Hematopoietic multipotent progenitor cell treated with erythropoietin and hydrocortisone succinate and interleukin-3 and kit ligand, for 8 days (in vitro differentiated cells): ENCODE measurements at places on chromosomes 7 and 10.

DNA sequence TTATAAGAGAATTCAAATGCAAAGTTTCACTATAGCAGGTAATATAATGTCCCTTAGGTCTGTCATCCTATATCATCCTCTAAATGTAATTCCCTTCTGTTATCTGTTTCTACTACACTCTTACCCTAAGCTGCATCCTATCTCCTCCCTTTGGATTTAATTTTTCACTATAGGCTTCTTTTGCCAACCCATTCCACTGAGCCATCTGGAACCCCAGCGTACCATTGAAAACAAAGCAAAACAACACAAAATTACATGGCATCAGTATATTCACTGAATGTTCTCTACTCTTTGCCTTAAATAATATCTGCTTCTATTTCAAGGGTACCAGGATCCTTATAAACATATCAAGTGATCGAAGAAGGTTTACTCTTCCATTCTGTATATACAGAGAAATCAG lies 1530.2 kb upstream of the LRRTM3 start:
- DNase-seq, result no peak

- DNase-seq, result no peak
Measured at GRCh38 chr7:141362580-141363435, 188.4 kb upstream of the AGK start.

GRCh38 chr10:22370320-22370719 lies 25.0 kb downstream of the SPAG6 start:
- DNase-seq, result no peak

DNA sequence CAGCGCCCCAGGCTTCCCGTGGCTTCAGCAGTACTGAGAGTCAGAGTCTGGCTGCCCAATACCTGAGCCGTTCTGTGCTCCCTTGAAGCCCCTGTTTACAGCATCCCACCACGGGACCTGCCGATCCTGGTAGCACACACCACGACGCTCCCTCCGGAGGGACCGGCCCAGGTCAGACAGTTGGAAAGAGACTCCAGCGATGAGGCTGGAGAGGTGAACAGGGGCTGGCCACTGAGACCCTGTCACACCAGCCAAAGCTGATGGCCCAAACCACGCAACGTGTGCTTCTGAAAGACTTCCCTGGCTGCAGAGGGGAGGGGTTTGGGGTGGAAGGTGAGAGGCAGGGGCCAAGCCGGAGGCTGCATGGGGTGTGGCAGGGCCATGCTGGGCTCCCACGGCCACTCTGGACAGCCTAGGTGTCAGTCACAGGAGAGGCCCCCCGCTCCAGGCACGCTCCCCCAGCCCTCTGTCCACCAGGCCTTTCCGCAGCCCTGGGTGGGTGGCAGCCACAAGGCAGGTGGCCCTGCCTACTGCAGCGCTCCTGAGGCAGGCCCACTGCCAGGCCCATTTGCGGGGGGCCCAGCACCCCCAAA lies 140.2 kb upstream of the CHST15 start:
- no peak for DNase-seq

DNA sequence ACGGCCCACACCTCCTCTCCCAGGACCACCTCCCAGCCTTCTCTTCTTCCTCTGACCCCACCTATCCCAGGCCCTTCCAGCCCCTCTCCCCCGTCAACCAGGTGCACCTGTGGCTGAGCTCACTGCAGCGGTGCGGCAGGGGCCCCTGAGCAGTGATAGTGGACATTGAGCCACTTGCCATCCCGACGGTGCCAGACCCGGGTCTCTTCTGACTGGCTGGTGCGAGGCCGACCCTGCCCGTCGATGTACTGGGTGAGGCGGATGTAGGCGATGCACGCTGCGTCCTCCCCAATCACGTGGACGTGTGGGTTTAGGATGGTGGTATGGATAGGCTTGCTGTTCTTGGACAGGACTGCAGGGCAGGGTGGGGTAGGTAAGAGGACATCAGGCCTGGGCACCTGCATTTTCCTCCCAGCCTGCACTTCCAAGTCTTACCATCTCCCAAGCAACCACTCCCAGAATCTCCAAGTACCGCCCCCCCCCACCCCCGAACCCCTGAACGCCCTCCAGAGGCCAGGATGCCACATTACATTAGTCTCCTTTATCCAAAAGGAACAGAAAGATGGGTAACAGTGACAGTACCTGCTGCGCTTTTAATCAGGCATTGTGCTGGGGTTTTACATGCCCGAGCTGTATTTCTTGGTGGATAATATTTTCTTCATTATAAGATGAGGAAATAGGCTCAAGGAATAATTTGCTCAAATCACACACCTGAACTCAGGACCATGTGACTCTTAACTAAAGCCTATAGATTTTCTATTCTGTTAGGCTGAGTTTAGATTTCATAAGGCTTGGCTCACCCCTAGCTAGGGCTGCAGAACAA lies 3.7 kb upstream of the NDST2 start:
- peak; percentile 22 for DNase-seq

DNA sequence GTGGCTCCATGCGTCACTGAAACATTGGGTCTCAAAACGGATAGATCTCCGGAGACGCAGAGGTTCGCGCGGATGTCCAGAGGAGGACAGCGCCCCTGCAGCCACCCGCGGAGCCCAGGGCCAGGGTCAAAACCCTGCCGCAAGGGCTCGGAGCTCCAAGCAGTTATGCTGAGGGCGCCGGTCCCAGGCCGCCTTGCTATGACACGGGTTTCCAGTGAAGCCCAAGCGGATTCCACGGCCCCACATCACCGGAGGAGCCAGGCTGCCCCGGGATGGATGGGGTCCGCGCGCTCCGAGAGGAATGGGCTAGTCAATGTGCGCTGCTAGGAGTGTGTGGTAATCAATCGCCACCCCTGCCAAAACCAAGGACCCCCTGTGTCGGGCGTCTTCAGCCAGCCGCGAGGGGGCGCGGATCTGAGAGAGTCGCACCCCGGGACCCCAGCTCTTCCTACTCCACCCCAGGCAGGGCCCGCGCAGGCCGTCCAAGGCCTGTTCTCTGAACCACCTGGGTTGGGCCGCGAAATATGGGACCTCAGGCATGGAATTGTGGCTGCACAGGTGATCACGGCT lies 5.6 kb upstream of the EMX2 start:
- no peak for DNase-seq

GRCh38 chr10:49508249-49508648 lies 30.7 kb downstream of the ERCC6 start:
- DNase-seq, result no peak

DNA sequence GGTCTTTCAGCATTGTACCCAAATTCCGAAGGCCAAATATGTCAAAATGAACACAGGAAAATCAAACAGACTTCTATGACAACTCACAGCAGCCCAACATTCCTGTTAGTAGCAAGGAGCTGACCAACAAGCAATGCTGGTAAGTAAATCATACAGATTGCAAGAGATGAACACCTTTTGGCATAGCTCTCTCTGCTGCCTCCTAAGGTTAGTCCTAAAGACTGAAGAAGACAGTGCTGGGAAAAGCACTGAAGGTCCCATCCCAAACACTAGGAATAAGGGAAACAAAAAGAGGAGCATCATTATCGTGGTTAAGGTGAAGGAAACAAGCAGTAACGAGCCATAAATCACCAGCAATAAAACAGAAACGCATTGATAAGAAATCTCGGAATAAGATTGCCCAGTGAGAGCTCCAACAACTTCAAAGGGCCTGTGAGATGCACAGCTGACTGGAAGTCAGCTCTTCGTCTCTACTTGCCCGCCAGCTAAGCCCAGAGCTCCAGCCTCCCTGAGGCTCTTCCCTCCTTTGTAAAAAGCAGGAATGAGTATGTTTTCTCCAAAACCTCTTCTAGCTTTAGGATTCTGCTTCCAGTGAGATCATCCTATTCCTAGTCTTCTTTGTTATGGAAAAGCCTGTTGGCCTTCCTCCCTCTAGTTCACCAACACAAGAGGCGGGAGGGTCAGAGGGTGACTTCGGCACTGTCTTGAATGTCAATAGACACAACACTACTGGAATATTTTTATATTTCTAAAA lies 15.3 kb downstream of the NUDT5 start:
- no peak for DNase-seq

DNA sequence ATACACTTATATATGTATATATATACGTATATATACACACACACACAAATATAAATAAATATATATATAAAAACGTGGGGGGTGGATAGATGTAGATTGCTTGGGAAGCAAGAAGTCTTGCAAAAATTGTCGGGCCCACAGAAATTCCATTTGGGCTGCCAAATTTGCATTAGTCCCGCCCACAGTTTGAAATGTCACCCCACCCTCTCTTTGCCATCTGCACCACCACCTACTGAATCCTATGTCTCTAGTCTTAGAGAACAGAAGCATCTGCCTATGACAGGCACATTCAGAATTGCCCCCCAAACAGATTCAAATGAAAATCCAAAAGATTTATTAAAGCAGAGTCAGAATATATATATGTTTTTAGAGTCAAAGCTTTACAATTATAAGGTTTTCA lies 25.6 kb upstream of the CACNA2D1 start:
- DNase-seq, result no peak

GRCh38 chr7:30836991-30837390 lies 65.8 kb downstream of the MINDY4 start:
- DNase-seq, result no peak

GRCh38 chr7:1700536-1701333 lies 30.7 kb downstream of the ELFN1 start:
- DNase-seq, result no peak

DNA sequence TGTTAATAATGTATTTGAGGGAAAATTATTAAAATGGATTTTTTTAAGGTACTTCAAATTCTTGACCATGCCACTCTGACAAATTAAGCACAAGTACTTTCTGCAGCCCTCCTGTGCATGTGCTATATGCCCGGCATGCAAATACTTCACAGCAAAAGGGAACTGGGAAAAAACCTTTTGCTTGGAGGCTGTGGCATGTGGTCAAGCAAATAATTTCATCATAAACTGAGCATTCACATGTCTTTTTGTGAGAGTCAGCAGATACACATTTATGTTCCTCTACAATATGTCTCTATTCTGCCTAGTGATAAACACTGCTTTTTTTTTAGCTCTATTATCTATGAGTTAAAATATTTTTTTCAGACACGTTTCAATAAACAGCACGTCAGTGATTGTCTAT lies 53.7 kb upstream of the SEMA3A start:
- no peak for DNase-seq

- no peak for DNase-seq
Measured at GRCh38 chr10:90788968-90789367, 68.9 kb downstream of the HTR7 start.

DNA sequence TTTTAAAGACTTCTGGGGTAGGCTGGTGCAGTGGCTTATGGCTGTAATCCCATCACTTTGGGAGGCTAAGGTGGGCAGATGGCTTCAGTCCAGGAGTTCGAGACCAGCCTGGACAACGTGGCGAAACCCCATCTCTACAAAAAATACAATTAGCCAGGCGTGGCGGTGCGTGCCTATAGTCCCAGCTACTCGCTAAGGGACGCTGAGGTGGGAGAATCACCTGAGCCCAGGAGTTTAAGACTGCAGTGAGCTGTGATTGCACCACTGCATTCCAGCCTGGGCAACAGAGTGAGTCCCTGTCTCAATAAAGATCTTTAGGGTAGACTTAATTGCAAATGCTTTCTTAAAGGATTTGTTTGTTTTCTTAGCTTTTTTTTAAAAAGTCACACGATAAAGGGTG lies 29.3 kb downstream of the PTPN12 start:
- no peak for DNase-seq

DNA sequence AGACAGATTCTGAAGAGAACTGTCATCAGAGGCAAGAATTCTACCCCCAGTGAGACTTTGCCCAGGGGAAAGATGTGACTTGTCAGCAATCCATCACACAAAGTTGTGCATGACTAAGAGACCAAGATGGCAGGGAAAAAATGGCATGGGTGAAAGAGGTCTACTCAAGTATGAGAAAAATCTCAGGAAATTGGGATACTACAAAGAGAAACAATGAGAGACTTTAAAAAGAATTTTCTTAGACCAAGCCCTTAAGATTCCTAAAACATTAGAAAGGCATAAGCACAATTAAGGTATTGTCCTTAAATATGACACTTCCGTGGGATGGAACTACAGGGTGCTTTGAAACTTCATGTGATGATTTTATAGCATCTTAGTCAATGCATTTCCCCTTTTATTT lies 45.6 kb upstream of the PDE1C start:
- no peak for DNase-seq

DNA sequence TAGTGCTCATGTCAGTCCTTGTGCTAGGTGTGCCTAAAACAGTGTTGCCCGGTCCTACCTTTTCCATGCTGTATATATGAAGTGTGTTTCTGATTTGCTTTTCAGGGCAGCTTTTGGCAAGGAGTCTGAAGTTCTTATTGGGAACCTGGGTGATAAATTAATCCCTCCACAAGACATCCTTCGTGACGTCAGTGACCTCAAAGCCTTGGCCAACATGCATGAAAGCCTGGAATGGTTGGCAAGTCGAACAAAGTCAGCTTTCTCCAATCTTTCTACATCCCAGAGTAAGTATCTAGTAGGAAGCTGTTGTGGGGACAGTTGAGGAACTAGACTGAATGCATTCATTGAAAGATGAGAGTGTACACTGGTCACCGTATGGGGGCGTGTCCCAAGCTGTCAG lies 189.4 kb upstream of the LRGUK start:
- no peak for DNase-seq

DNA sequence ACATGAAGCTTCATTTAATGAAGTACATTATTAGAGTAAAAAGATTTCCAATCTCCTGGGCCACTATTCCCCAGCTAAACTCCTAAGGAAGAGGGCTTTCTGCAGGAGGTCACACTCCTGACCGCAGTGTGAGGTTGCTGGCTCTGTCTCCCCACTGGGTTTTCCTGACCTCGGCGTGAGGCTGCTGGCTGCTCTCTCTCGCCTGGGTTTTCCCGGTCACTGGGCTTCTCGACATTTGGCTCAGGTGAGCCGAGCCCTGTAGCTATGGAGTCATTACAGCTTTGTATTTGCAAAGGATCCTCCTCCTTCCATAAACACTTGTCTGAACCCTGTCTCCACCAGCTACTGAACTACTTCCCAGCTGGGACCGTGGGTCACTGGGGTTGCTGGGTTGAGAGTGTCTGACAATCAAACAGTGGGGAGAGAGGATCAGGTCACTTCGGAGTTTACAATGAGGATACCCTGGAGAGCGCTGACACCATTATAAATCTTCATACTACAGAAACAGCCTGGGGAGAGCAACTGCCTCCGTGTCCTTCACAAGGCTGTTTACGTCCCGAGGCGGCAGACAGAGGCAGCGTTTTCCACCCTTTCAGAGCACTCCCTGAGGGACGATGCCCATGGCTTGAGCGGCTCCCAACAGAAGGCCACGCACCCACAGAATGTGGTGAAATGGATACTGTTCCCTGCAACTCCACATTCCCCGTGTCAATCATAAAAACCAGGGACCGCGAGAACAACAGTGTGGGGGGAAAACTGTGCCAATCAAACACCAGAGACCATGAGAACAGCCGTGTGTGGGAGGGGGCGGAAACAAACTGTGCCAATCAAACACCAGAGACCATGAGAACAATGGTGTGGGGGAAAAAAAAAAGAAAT lies 226.2 kb downstream of the ZMYND11 start:
- no peak for DNase-seq

DNA sequence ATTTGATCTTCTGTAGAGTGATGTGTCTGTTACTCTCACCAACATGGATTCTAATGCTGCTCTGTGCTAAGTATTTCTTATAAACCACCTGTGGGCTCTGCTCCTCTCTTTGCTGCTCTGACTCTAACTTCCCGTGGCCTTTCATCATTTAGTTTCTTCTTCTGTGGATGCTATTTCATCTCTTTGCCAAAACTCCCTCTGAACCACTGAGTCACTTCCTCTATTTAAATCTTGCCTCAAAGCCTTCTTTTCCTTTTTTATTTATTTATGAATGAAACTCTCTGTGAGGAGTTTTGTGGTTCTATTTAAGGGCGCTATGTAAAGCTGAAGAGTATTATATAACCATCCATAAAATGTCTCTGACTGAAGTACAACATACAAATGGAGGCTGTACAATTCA lies 538.5 kb downstream of the SUGCT start:
- DNase-seq, result no peak
